ENCODE measurements at places on chromosomes 2 and 18. TPM values are rescaled to one million over a fixed set of nuclear protein-coding genes. Genes with fewer than 3 reads are reported as not detected.
A peak's percentile ranks its signal among the peaks of the same experiment; 100 is the strongest.

DNA sequence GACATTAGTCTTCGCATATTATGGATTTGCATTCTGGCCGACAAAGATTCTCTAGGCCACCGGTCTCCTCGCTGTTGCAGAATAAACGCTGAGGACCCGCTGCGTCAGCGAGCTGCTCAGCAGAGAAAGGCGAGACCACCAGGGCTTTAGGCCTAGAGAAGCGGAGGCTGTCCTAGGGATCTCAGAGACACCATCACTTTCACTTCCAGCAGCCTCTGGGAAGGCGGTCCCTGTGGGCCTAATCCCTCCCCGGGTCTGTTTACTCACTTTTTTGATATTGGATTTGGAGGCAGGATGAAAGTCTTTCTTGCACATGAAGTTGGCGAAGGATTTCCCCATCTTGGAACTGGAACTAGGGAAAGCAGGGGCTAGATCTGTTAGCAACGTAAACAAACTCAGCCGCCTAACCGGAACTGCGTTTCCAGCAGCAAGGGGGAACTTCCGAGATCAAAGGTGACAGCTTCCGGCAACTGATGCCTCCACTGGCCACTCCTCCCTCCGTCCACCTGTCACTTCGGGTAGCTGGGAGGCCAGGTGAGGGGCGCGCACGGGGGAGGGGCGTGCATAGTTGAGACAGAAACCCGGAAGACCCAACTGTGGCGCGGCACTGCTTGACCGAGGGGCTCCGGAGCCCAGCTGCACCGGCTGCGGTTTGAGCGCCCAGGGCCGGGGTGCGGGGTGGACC lies at the start of gene SCRN3:
TSS of gene SCRN3 (plus strand) at position 447 of the 685 bp plus-strand sequence. CDS start 2,554 bp downstream, outside the sequence.
- DNase-seq, result peak; percentile 82

DNA sequence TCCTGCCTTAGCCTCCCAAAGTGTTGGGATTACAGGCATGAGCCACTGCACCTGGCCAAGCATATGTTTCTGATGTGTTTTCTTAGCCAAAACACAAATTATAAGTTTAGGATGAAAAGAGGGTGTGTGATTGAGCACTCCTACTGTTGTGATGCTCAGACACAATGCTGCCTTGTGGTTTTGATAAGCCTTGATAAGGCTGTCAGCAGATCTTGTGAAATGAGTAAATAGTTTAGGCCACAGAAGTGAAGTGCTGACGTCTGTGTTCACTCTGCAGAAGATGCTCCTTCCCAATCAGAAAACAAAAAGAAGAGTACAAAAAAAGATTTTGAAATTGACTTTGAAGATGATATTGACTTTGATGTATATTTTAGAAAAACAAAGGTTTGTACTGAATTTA lies 24.3 kb downstream of the NCAPH start:
- DNase-seq, result no peak

DNA sequence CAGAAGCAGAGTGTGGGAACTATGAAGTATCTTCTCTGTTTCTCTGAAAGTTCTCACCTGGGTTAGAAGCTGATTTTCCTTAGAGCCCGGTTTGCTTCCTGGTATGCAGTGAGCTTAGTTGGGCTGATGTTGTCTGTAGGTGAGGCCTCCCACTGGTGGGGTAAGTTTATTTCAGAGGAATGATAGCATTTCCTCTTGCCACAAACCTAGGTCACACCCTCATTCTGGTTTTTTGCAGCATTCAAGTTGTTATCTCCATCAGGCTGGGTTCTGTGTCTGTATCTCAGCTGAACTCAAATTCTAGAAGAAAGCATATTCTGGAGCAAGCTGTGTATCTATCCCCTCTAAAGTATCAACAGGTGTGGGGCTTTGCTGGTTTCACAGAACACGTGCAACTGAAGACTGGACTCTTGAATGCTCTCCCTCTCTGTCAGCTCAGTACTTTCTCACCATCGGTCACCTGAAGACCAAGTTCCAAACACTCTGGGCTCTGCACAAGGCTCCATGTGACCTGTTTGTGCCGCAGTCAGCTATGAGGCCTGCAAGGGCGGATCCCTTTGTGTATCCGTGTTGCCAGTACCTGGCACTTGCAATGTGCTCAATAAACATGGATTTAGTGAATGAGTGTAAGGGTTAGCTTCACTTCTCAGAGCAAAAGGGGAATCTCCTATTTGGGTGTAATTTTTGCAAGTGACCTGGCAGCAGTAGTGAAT lies 49.5 kb upstream of the MBOAT2 start:
- DNase-seq, result no peak

DNA sequence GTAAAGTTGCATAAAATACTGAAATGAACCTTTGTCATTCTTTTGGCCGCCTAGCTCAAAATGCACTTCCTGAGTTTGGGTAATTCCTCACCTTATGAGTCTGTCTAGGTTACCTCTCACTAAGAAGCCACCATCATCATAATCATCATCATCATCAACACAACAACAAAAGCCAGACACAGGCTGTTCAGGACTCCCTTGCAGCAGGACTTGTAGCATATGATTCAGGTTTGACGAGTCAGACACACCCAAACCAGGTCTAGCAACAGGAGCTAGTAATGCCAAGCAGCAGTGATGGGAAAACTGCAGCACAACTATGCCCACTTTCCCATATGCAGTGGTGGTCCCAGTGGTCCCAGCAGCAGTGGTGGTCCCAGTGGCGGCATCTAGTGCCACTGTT lies 2.8 kb upstream of the SGO2 start:
- no peak for DNase-seq

- no peak for DNase-seq
Measured at GRCh38 chr18:3367491-3368091, 82.4 kb upstream of the TGIF1 start.

GRCh38 chr2:218402911-218403411 lies 3.3 kb downstream of the CTDSP1 start:
- DNase-seq, result no peak

- DNase-seq, result no peak
Measured at GRCh38 chr2:207484444-207485391, 45.0 kb upstream of the CREB1 start.

- no peak for DNase-seq
Measured at GRCh38 chr2:75896779-75897366, 186.2 kb upstream of the GCFC2 start.

DNA sequence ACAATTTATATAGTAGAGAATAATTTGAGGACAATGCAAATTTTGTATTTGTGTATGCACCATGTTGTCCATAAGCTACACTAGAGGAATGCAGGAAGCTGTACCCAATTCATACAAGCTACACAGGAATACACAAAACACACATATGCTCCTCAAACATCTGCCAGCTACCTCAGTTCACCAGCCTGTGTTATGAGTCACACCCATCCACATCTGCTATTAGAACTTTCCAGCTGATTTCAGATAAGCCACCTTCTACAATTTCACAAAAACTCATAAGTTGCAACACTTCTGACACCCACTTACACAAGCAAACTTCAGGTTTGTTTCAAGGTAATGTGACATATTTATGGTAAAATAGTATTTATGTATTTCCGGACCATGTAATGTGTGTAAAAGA lies 438.9 kb downstream of the SATB2 start:
- no peak for DNase-seq

DNA sequence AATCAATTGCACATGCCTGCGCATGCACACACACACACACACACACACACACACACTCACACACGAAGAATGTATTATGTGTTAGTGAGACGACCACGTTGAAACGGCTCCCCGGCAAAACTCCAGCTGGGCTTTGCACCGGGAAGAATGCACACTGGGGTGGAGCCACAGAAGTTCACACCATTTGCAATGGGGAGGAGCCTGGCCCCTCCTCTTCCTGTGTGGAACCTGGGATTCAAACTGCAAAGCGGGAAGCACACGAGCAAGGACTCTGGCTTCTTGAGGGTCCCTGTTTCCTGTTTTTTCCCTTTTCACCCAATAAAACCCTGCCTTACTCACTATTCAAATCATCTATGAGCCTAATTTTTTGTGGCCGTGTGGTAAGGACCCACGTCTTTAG lies 304.0 kb upstream of the TMEFF2 start:
- DNase-seq, result no peak

- DNase-seq, result no peak
Measured at GRCh38 chr2:11393711-11394236, 49.3 kb upstream of the ROCK2 start.

DNA sequence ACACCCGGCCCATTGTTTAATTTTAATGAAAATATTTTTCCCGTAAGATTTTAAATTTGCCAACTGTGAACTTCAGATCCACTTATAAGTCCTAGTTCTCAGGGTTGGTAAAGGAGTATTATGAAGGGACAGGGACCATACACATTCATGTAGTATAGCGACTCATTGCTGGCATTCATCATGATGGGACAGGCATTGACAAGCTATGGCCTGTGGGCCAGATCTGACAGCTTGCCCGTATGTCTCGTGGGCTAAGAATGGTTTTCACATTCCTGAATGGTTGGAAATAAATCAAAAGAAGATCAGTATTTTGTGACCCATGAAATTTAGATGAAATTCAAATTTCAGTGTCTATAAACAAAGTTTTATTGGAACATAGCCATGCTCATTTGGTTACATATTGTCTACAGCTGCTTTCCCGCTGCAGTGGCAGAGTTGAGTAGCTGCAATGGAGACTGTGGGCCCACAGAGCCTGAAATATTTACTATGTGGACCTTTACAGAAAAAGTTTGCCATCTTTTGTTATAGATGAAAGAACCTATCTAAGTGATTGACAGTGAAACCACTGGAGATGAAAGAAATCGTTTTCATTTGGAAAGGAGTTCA lies 4.1 kb downstream of the RAPGEF4 start:
- DNase-seq, result no peak

- no peak for DNase-seq
Measured at GRCh38 chr2:79799729-79800128, 286.9 kb downstream of the CTNNA2 start.

DNA sequence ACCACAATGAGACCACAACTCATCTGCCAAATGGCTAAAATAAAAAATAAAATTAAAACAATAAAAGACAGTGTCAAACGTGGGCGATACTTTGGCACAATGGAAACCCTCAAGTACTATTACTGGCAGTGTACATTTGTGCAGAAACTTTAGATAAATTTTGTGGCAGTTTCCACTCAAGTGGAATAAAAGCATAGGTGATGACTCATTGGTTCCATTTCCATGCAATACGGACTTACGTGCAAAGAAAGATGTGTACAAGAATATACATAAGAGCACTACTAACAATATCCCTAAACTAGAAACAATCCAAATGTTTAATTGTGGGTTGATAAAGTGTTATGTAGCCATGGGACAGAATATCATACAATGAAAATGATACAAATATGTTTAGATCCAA lies 259.0 kb upstream of the HNMT start:
- no peak for DNase-seq

- DNase-seq, result no peak
Measured at GRCh38 chr2:225938991-225939390, 539.5 kb downstream of the NYAP2 start.

DNA sequence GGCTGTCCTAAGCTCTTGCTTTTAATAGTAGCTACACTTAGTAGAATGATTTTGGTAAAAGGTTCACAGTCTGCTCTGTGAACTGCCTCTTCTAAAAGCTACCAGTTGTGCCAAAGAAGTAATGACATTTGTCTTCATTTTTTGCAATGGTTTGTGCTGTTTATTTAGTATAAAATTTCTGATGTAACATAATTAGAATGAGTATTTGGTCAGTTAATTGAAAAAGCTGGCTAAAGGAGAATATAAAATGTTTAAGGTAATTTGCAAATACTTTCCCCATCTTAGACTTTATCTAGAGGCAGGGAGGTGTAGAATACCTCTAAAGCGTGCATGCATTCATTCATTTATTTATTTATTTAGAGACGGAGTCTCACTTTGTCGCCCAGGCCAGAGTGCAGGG lies 71.3 kb downstream of the PHLPP1 start:
- DNase-seq, result no peak

DNA sequence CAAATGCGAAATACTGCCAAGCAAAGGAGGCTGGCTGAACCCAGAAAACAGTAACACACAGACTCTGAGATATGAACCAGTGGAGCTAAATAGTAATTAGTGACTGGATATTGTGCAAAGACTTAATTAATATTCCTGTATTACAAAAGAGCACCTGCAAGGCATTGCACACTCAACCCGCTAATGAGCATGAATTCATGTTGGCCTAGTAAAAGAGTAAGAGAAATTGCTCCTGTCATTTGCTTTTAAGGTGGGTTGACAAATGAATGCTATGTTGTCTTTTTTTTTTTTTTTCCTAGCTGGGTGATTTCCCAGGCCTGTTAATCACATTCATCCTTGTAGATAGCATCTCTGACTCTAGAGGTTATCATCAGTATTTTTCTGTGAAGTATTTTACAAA lies 87.0 kb upstream of the CERS6 start:
- no peak for DNase-seq

DNA sequence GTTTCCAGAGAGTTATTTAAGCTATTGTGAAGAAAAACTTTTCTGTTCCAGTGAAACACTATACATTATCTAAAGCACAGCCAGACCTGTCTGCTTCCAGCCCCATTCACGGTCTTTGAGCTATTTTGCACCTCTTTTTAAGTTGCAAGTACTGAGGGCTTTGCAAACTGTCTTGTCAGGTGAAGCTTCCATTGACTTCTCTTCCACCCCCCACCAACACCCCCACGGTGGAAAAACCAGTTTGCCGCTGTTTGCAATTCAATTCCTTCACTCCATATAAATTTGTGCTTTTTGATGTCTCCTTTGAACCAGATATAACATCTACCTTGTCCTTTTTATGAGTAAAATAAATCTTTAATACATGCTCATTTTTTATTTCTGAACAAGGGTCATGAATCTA lies 15.7 kb downstream of the B3GNT7 start:
- DNase-seq, result no peak

GRCh38 chr2:206642075-206643025 lies at the start of gene FAM237A:
TSS of gene FAM237A (plus strand) at chr2:206642487. CDS start at chr2:206644237, 1,750 bp downstream.
- DNase-seq, result peak; percentile 8

GRCh38 chr18:77754475-77755044 lies 504.9 kb downstream of the GALR1 start:
- DNase-seq, result no peak

GRCh38 chr2:97706708-97707345 lies 6.5 kb upstream of the ZAP70 start:
- DNase-seq, result no peak

DNA sequence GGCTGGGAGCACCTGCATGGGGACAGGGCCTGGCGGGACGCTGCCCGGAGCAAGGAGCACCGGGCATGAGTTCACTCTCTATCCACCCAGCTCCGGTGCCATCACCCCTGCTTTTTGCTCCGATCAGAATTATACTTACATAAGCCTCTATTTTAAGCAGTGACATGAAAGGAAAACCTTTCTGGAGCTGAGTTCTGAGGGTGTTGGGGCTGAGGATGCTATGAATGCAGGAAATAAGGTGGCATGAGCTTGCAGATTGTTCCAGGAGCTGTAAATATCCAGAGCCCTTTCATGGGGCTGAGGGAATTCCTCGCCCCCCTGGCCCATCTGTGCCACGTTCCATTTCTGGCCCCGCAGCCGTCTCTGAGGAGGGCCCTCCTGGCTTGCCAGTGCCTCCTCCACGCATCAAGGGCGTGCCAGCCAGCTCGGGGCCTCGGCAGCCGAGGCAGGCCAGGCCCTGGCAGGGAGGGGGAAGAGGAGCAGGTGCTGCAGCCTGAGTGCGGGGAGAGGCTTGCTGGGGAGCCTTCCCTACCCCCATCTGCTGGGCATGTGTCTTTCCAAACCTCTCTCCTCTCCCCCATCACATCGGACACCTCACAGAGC lies 91.7 kb upstream of the MCFD2 start:
- DNase-seq, result no peak

Gene STK17B
- total RNA-seq, result 279 TPM

Gene SPIRE1
- 7.4 TPM for total RNA-seq

Gene POTEI
- not detected for total RNA-seq

Gene EIPR1
- total RNA-seq, result 35.1 TPM

Gene RNF144A
- total RNA-seq, result 52.1 TPM

Gene ST6GAL2
- not detected for total RNA-seq

Gene ABCB11
- total RNA-seq, result not detected

Gene TRAK2
- 20.8 TPM for total RNA-seq

Gene SERPINB11
- total RNA-seq, result not detected

Gene QPCT
- 0.70 TPM for total RNA-seq

Gene DHRS9
- 6.3 TPM for total RNA-seq

Gene SERPINB3
- not detected for total RNA-seq

All from activated T-cell treated with anti-CD3 and anti-CD28 coated beads, Interleukin-2, amount 50 U/mL, for 72 hours (primary cell).